ENCODE measurements at places on chromosomes 6 and 20.

DNA sequence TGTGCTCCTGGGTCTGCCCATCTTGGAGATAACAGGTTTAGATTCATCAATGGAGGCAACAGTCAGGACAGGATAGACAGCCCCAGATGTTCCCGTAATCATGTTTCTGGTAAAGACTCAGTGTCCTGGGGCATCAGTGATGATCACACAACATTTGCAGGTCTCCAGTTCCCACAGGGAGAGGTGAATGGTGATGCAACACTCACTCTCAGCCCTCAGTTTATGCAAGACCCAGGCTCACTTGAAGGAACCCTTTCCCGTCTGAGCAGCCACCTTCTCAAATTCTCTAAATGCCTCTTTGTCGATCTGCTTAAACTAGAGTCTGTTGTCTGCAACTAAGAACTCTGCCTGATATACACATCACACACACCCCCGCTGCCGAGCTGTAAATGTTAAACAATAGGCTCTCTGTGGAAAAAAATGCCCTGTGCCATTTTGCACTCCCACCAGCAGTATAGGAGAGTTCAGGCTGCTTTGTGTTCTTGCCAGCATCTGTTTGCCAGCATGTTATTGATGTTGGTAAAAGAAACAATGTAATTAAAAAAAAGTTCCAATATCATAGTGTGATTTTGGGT lies 30.1 kb upstream of the SCP2D1 start:
- DNase-seq = no peak

DNA sequence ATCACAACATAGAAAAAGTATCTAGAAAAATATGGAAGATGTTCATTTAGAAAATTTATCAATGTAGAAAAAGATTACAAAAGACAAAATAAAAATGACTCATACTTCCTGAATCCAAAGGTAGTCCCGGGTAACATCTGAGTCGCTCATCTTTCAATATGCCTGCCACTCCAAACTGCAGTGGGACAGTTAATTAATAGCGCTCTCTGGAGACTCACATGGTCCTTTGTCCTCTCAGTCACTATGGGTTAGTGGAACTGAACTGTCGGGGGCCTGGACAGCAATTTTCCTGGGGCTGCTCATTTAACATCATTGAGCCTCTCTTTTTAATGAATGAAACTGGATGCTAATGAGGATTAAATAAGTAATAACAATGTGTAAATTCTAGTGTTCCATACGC lies 103.4 kb downstream of the MAP3K4 start:
- no peak for DNase-seq

GRCh38 chr20:50277460-50278376 lies 87.1 kb downstream of the CEBPB start:
- DNase-seq = no peak

DNA sequence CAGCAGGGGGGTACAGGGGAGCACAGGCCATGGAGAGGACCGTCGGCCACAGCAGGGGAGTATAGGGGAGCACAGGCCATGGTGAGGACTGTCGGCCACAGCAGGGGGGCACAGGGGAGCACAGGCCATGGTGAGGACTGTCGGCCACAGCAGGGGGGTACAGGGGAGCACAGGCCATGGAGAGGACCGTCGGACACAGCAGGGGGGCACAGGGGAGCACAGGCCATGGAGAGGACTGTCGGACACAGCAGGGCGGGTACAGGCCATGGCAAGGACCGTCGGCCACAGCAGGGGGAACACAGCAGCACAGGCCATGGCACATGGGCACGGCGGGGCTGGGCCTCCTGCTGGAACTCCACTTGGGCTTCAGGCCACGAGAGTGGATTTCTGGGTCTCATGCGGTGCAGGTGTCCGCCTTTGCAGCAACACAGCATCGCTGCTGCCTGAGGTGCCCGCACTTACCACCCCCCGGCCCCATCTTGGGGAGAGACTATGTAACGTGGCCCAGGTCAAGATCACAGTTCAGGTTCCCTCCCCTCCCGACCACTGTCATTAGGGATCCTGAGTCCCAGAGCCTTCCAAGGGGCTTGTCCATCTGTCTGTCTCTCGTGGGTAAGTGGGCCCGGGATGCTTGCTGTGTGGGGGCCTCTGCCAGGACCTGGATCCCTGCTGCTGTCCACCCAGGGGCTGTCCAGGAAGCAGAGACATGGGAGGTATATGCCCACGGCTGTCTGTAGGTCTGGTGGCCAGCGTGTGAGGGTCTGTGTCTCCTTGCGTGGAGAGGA lies 2.5 kb downstream of the NPBWR2 start:
- DNase-seq = no peak

DNA sequence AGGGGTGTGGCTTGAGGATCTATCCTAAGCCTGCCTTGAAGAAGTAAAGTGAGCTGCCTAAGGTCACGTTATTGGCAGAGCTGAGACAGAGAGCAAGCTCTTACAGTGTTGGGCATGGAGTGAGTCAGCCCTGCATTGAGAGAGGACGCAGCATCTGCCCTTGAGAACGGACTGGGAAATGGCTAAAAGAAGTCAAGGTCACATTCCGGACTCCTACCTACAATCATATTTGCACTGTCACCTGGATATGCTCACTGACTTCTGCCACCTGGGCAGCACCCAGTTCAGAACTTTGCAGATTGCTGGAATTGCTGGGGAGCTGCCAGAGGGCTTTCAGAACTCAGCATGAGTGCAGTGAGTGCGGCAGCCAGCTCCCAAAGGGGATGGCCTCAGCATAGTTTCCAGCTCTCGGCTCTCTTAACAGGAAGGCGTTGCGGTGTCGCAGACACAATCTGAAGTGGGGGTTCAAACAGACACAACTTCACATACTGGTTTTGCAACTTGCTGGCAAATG lies 199.3 kb upstream of the SGK1 start:
- DNase-seq = no peak

DNA sequence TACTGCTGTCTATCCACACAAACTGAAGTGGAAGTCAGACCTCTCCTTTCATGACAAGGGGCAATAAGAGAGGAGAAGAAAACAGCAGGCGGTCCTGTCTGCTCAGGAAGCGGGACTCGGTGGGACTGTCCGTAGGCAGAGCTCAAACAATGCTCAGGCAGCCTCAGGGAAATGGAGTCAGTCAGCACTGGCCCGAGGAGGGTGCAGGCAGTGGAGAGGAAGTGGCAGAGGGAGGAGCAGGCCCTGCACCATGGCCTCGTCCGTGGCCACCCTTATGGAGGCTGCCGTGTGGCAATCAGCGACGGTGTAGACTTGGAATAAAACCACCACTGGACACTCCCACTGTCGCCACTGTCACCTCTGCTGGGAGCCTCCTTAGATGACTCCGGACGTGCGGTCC lies 19.6 kb downstream of the FOXC1 start:
- no peak for DNase-seq

- no peak for DNase-seq
Observed at GRCh38 chr6:156280065-156280464, 497.1 kb upstream of the ARID1B start.

- DNase-seq = no peak
Observed at GRCh38 chr6:9896806-9897205, 518.1 kb downstream of the TFAP2A start.

Data from hematopoietic multipotent progenitor cell treated with erythropoietin and hydrocortisone succinate and interleukin-3 and kit ligand, for 15 days (in vitro differentiated cells).